ENCODE measurements at places on chromosomes 6 and 20.

- DNase-seq, result no peak
Observed at GRCh38 chr6:149480502-149481280, 4.1 kb downstream of the ZC3H12D start.

GRCh38 chr20:23507346-23507745, 16.4 kb downstream of the CST8 start:
- no peak for DNase-seq

GRCh38 chr20:5996765-5997164, 46.3 kb downstream of the MCM8 start:
- DNase-seq, result no peak

DNA sequence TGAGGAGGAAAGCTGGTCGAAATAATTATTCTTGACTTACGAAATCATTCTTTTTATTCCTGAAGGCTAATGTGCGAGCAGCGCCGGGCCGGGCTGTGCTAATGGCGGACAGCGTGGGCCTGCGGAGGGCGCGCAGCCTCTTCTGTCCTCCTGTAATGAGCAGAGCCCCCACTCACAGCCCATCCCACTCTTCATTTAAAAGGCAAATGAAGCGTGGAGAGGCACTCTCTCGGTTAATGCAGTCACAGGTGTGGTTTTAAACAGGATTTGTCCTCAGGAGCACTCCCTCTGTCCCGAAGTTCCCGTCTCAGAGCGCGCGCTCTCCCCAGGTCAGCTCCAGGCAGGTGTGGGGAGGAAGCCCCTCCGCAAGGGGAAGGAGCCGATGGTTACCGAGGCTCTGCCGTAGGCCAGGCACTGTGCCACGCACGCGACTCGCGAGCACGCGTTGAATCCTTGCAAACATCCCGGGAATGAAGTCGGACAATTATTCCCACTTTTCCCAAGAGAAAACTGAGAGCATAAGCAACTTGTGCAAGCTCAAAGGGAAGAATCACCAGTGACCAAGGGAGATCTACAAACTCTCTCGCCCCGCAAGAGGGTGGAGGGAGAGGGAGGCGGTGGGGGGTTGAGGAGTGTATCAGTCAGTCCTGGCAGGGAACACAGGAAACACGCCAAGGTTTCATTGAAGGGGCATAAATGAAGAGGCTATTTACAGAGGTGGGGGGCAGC, 35.5 kb upstream of the ZFAND3 start:
- DNase-seq, result peak; percentile 25

DNA sequence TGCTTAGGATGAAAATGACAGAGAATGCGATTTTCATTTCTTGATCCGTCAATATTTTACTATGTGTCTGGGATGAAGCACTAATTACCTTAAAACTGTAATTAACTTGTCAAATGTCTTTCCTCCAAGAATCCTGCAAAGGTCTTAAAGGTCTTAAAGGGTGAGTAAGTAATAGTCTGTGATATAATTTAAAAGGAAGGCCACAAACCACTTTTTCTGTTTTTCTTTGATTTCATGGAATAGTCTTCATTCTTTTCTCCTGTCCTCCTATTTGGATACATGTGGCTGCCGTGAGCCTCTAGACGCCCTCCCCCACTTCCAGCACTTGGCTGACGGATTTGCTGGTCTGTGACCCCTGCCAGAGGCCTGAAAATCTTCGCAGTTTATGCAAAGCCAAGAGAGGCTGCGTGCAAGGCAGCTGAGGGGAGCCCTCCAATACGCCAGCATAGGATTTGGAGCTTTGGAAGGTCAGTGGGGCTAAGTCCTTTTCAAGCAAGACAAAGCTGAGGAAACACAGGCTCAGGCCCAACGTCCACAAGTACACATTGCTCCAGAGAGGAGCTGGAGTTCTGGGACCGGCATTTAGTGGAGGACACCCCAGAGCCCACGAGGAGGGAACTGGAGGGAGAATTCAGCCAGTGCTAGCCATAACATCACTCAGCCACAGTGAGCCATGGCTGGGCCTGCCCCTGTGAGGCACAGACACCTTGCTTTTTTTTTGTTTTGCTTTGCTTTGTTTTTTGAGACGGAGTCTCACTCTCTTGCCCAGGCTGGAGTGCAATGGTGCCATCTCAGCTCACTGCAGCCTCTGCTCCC, 382.6 kb downstream of the SMOC2 start:
- no peak for DNase-seq
